ENCODE measurements at places on chromosomes 5 and 9.

GRCh38 chr5:64690417-64691151, at the start of gene SHISAL2B:
Gene SHISAL2B, plus strand, starts transcription at chr5:64690503. Its CDS starts 121 bp downstream, at chr5:64690624.
- DNase-seq, result no peak

DNA sequence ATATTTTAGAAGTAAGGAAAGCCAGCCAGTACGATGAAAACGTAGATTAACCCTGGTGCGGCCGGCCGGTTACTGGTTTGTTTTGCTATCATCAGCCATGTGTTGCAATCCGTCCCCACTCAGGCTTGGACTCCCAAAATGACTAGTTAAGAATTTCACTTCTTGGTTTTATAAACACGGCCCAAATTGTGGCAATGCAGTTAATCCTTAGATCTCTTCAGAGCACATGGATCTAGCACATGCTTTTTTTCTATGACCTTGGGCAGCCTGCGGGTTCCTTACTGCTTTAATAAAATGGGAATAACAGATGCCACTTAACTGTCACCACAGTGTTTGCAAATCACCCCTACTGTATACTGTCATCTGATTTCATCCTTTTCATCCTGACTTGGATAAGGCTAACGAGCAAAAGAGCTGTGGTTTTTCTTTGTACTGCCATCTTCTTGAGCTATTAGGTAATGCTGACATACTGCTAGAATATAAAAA, 1.5 kb downstream of the NDFIP1 start:
- DNase-seq, result peak; percentile 39

- no peak for DNase-seq
Measured at GRCh38 chr5:179607160-179607931, 16.1 kb downstream of the HNRNPH1 start.

DNA sequence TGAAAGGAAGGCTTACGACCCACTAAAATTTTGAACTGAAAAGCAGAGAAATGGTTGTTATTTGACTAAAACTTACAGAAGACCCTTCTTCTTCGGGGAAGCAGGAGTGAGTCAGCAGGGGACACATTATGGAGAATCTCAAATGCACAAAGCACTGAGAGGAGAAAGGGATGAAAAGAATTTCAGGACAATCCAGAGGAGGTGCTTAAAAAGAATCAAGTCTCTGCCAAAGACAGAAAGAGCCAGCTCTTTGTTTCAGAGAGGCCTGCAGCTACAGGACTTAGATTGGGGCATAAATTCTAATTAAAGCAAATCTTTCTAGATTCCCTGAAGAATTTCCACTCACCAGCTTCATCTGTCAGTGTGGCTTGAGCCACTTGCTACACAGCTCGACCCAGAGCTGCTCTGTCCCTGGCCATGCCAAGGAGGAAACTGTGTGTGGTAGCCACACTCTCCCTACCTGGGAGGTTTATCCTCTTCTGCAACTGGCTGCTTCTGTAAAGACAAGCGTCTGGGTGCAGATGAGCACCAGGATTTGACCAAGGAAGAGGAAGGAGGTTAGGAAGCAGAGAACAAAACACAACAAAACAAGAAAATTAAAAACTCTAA, 89.9 kb downstream of the SEMA5A start:
- no peak for DNase-seq

- DNase-seq, result no peak
Measured at GRCh38 chr9:132042324-132042723, 37.3 kb downstream of the MED27 start.

- DNase-seq, result no peak
Measured at GRCh38 chr9:120358877-120359276, 221.1 kb downstream of the CDK5RAP2 start.

- DNase-seq, result no peak
Measured at GRCh38 chr5:109038209-109038840, 290.6 kb downstream of the FER start.

- DNase-seq, result no peak
Measured at GRCh38 chr9:135512904-135513303, 8.3 kb upstream of the LCN1 start.

GRCh38 chr5:147073098-147073497, 161.7 kb upstream of the STK32A start:
- DNase-seq, result no peak

DNA sequence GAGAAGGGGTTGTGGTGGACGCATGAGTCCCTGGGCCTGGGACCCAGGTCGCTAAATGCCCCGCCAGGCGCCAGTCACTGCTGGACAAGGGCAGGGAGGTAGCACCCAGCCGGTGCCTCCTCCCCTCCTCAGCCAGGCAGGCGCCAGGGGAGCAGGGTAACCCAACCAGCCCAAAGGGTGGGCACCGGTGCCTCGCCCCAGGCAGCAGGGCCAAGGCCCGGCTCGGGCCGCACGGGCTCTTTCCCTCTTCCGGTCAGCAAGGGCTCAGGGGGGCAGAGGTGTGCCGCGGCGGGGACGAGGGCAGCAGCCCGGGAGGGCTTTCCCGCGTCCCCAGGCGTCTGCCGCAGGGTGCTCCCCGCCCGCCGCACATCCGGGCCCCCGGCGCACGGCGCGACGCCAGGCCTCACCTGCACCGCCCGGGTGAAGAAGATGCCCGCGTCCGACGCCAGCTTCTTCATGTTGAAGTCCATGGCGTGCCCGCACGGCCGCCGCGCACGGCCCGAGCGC, 393 bp downstream of the SH3GLB2 start:
- no peak for DNase-seq

GRCh38 chr9:136584934-136585333, 39.1 kb upstream of the NOTCH1 start:
- DNase-seq, result no peak

GRCh38 chr5:117357886-117358285, 783.3 kb upstream of the SEMA6A start:
- DNase-seq, result no peak

DNA sequence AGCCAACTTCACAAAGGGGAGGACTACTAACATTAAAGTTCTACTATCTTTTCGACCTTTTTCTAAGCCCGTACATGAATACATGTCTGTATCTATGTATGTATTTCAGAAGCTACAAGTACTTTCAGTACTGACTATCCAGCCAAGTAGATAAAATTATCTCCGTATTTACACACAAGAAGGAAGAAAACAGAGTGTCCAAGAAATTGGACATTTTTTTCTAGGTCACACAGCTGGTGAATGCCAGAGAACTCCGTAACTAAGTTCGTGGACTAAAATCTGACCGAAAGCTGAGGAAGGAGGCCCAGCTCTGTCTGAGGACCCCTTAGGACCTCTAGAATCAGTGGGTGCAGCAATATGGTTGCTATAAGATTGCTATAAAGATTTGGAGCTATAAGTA, 83.4 kb downstream of the MAMDC2 start:
- DNase-seq, result no peak

DNA sequence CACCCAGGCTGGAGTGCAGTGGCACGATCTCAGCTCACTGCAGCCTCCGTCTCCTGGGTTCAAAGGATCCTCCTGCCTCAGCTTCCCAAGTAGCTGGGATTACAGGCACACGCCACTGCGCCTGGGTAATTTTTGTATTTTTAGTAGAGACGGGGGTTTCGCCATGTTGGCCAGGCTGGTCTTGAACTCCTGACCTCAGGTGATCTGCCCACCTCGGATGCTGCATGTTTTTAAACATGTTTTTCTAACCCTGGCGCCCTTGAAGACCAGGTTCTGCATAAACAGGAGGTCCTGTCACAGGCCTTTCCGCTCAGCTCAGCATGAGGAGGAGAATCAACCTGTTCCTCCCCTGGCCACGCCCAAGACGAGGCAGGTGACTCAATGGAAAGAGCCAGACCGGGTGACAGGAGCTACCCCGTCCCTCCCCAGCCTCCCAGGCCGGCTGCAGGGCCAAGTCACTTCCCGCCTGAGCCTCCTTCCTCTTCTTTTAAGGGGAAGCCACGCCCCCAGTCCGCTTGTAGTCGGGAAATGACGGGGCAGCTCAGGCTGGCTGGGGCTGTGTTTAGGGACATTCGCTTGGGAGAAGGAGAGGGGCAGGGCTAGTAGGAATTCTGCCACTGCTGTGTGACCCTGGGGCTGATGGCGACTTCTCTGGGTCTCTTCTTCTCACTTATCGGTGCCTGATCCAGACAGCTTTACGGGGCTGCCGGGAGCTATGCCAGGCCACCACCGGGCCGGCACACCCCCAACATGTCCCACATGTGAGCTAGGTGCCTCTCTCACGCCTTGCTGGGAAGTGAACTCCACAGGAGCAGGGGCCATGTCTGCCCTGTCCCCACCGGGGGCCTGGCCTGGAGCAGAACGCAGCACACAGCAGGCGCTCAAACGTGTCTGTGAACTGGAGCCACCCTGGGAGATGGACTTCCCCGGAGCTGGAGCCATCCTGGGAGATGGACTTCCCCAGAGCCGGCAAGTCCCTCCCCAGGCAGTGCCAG, 6.1 kb downstream of the NOTCH1 start:
- peak; percentile 90 for DNase-seq

DNA sequence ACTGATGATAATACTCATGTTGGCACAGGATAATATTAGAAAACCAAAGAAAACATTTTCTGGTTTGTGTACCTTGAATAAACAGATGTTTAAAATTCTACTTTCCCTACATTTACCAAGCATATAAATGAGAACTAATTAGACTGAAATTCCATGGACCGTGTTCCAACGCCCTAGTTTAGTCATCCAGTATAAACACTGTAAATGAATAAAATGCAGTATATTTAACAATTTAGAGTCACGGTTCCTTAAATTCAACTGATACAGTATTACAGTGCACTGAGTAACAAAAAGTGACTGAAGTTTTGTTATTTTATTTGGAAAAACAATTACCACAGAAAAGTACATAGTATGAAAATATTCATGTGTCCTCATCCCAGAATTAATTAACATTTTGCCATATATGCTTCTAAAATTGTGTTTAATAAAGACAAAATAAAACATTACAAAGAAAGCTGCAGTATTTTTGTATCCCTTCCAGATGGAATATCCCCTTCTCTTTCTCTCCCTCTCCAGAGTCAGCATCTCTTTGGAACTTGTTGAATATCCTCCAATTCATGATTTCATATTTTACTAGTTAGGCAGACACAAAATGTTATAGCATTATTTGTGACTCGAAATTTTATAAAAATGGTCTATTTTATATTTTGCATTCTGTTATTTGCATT, 112.5 kb downstream of the HMHB1 start:
- no peak for DNase-seq

GRCh38 chr5:174732036-174733020, 7.9 kb downstream of the MSX2 start:
- DNase-seq, result no peak

DNA sequence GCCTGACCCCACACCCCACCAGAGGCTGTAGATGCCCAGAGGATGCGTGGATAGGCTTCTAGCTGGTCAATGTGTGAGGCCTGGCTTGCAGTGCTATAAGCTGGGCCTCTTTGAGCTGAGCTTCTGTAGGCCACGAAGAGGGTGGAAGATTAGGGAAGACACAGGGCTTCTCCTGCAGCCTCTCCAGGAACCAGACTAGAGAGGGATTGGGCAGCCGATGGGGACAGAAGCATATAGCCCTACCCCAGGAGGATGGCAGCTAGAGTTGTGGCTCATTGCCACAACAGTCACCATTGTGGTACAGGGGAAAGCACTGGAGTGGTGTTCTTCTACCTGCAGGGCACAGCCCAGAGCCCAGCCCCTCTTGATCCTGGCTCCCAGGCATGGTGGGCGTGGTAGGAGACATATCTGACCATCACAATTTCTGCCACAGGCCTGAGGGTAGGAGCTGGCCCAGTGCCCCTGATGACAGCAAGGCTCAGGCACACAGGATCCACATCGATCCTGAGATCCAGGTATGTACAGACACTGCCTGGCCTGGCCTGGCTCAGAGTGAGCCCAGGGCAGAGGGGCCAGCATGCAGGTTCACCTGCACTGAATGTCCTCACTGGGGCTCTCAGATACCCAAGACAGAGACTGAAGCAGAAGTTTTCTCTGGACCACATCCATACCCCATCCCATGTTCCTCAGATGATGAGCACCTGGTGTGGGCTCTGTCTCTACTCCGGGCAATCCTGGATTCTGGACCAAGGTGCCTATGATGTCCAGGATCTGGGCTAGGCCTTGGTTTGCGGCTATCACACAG, 8.7 kb downstream of the PDLIM4 start:
- no peak for DNase-seq

DNA sequence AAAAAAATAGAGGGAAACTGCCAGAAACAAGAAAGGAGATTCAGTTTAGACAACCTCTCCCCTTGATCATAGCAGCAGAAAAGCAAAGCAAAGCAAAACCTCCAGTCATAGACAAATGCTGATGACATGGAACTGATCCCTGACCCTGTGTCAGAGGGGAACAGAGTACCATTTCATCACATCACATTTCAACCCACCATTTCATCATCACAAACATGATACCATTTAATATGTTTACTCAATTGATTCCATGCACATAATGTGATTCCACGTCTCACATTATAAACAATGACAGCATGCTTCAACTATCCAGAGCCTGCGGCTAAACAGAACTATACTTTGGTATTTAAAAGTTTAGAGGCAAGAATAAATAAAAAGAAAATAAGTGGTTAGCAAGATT, 28.7 kb upstream of the ACOT12 start:
- DNase-seq, result no peak

DNA sequence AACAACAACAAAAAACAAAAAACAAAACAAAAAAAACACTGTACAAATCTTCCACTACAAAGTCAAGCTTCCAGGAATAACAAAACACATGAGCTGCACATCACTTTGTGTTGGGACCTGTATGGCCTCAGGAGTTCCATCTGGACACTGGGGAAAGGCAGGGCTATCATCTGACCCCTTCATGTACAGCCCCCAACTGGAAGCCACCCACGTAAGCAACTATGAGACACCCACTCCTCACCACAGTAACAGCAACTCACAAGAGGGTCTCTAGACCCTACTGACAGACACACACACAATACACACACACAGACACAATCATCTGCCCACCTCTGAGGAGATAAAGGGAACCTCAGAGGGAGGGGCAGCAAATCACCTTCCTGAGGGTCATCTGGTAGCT, 81.7 kb upstream of the LRRTM2 start:
- DNase-seq, result no peak

DNA sequence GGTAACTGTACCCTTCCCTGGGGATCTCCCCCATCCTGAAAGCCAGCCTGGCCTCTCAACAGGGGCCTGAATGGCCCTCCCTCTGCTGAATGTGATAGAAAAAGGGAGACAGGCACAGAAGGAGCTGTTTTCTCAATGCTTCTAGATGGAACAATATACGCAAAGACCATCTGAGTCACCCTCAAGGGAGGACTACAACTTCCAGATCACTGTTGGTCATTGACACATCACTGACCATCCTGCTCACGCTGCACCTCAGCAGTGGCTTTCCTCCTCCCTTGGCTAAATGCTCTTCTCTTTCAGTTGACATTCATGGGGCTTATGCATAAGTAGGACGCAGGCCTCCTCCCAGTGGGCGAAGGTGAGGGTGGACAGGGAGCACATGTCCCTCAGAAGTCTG, 112.2 kb upstream of the SHB start:
- no peak for DNase-seq

Data from CD4-positive, alpha-beta T cell treated with Interleukin-17A for 1 hour (primary cell).